ENCODE measurements at places on chromosomes 4 and X.

DNA sequence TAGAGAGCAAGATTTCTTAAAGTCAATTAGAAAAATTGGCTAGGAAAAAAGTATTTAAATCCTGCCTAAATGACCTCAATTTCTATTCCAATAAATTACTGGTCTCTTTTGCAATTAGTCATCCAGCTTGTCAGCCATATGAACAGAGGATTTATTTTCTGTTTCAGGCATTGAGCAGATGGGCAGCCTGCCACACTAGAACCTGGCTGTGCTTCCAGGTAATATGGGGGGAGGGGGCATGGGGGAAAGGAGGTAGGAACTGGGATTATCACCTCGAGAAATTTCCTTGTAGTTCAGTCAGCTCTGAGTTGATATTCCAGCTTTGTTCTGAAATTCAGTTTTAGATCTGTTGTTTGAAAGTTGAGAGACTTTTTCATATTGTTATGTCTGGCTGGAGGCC is 206.3 kb upstream of the LCORL start:
- no peak for DNase-seq

- no peak for DNase-seq
Observed at GRCh38 chrX:93695981-93696380, 22.0 kb downstream of the FAM133A start.

GRCh38 chr4:83629945-83630721 is 94.2 kb downstream of the GPAT3 start:
- DNase-seq = no peak

GRCh38 chrX:126165721-126166461 is at the start of gene DCAF12L2:
TSS of gene DCAF12L2 (minus strand) at chrX:126166289. CDS start at chrX:126165924, 365 bp downstream.
- peak; percentile 15 for DNase-seq

DNA sequence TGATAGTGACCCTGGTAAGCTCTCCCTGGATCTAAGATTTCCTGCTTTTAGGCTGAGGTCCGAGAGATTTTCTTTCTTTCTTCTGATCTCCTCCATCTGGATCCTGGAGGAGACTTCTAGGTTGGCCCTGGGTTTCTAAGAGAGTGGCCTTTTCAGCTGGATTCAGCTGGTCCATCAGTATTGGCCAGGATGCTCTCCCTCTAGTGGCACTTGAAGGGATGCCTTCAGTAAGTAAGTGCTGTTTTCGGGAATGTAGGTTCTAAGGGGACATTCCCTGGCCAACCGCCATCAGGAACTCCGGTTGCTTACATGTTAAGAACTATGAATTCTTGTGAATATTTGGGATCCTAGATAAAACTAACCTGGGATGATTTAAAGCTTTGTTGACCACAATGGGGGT is 56.9 kb downstream of the SERTM2 start:
- DNase-seq = peak; percentile 4

DNA sequence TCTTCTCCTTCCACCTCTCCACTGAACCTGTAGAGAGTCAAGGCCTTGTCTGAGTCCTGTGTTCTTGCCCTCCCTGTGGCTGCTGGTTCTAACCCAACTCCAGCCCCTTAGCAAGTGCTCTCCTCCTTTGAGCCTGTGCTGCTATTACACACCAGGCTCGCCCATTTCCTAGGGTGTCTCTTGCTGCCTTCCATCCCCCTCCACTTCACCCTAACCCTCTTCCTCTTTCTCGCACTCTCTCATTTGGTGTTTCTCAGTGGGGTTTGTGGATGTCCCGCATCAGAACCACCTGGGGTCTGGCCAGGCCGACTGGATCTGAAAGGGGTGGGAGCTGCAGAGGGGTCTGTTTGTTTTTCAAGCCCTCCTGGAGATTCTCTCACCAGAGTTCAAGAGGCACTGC is 156.7 kb downstream of the SPRY1 start:
- no peak for DNase-seq

- no peak for DNase-seq
Observed at GRCh38 chrX:94288325-94288724, 614.3 kb downstream of the FAM133A start.

DNA sequence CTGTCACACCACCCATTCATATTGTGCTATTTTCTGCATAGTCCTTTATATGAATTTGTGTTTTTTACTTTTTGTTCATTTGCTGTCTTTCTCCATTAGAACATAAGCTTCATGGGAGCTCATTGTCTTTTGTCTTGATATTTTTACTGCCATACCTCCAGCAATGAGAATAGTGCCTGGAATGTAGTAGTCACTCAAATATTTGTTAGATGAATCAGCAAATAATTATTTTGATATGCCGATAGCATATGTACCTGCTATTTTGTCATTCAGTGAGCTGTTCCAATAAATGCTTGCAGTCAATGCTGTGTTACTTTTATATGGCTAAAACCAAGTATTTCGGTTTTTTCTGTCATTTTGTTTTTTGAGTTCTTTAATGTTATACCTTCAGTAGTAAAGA is 43.5 kb upstream of the SLC25A31 start:
- no peak for DNase-seq

DNA sequence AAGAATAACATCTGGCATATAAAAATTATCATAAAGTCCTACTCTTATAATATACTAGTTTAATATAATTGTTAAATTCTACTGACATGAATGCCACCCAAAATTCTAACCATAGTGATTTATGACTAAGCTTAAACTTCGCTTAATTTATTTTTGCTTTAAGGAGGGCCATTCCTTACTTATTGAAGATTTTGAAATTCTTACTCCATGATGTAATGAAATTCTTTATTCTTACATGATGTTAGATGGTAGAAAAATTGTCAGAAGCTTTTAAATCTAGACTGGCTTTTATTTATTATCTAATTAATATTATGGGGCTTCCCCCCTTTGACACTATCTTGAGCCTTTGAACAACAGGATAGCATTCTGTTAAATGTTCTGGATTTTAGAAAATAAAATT is 19.5 kb upstream of the SUPT20HL2 start:
- no peak for DNase-seq

Data from endothelial cell (in vitro differentiated cells).